ENCODE measurements at places on chromosomes 4 and X.

DNA sequence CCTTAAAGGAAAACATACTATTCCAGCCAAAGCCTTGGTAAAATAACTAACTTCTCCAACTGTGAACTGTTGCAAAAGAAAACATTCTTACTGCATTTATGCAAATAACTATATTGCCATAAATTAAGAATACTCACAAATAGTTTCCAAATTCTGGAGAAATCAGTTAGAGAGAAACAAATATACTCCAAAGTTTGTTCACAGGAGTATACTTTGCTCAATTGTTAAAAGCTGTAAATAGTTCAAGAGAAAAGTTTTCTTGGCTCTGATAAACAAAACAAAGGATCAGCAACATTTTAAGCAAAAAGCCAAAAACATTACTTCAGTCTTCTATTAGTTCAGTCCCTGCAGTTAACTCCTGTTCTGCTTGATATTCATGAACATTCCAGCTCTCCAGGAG, 83.0 kb downstream of the EIF4E start:
- peak; percentile 2 for DNase-seq

- peak; percentile 45 for DNase-seq
Observed at GRCh38 chr4:13543839-13544605, at the start of gene NKX3-2. Gene NKX3-2 (minus strand): TSS chr4:13544508. CDS start chr4:13544414, 94 bp downstream.

DNA sequence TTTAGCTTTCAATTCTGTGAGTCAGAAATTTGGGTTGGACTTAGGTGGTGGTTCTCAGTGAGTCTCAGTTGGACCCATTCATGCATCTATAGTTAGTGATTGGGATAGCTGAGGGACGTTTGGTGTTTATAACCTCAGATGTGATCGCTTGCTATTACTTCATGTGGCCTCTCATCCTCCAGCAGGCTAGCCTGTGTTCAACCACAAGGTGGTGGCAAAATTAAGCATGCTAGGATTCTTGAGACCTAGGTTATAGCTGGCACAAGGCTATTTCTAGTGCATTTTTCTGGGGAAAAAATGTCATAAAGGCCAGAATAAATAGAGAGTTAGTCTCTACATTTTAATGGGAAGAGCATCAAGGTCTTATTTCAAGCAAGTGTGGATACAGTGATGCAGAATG, 10.9 kb upstream of the GRPR start:
- no peak for DNase-seq

DNA sequence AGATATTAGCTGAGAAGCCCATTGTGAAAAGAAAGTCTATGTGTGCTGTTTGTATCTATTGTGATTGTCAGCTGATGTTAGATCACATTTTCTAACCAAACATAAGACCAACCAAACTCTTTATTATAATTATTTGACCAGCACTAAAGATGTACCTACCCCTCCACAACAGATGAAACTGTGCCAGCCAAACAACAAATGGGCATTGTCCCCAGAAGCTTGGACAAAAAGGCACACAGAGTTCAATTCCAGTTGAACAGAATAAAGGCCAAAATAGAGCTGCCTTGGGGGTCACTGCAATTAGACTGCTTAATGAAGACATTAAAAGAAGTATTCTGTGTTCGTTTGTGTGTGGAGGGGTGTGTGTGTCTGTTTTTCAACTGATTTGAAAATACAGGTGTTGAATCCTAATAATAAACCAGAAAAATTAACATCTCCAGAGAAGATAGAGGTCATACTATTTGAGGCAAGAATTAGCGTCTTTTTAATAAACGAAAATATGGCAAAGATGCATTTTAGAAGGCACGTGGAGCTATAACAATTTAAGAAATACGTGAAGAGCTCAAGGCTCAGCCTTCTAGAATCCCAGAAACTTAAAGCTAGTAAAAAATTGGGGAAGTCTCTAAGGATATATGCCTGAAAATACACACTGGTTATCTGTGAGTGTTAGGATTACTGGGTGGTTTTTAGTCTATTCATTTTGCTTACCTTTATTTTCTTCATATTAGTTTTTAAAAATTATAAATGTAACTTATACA, 2.2 kb downstream of the SPP1 start:
- DNase-seq = no peak

DNA sequence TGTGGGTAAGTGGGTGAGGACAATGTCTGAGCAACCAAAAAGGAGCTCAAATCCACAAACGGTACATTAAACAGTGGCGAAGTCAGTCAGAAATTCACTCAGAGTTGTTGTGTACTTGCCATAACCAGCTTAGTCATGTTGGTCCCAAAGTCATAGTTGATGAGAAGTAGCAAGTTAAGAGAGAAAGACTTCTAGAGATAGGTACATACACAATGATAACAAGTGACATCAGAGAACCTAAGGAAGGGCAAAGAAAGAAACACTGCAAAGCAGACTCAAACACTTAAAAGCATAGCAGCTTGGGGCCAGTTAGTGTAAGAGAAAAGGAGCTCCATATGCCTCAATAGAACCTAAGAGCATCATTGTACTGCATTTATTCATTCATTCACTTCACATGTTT, 30.2 kb downstream of the DYNLT3 start:
- DNase-seq = no peak

- DNase-seq = no peak
Observed at GRCh38 chrX:24306440-24306839, 7.4 kb downstream of the SUPT20HL2 start.

DNA sequence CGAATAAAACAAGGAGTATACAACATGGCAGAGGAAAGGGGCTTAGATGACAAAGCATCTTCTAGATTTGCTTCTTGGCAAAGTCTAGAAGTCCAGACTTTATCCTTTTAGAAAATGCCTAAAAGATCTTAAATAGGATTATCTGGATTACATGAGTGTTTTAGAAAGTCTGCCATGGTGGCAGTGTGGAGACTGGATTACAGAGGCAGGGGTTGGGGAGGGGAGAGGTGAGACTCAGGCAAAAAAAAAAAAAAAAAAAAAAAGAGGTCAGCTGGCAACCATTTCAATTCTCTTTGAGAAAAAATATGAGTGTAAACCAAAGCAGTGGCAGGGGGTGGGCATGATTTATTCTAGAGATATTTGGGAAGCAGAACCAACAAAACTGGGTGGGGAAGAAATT, 17.4 kb downstream of the ZNF827 start:
- no peak for DNase-seq

DNA sequence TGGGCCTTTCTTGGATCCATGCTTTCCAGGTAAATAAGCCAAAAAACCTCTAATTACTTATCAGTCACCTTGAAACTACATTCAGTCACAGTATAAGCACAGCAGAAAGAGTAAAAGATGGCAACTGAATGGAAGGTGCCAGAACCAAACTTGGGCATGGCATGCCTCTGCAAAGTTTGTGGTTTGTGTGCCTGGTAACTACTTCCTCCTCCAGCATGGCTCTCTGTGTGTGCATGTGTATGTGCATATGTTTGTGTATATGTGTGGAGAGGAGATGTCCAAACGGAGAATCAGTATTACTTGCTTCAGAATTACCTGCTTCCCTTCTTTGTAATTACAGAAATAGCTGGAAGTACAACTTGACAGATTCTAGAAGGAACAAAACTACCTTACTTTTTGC, 67.5 kb downstream of the AGTR2 start:
- DNase-seq = peak; percentile 43

GRCh38 chr4:77471821-77472495, 133.7 kb upstream of the CXCL13 start:
- DNase-seq = no peak

- peak; percentile 1 for DNase-seq
Observed at GRCh38 chr4:47002580-47002979, 9.2 kb upstream of the GABRA4 start.

- peak; percentile 79 for DNase-seq
Observed at GRCh38 chr4:47525154-47525819, 40.2 kb downstream of the ATP10D start.

DNA sequence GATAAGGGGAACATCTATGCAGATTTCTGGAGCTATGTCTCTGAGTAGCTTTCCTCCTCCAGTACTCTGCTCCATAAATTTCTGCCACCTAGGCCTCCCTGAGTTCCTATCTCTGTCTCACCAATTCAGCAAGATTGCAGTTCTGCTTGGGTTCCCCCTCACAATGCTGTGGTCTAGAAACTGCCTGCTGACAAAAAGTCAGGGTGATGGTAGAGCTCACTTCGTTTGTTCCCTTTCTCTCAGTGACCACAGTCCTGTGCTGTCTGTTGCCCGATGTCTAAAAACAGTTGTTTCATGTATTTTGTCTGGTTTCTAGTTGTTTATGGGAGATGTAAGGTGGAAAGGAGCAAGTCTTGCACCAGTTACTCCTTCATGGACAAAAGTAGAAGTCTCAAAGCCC, 41.1 kb downstream of the AMMECR1 start:
- no peak for DNase-seq

GRCh38 chr4:26157541-26157940, 163.3 kb upstream of the RBPJ start:
- no peak for DNase-seq

DNA sequence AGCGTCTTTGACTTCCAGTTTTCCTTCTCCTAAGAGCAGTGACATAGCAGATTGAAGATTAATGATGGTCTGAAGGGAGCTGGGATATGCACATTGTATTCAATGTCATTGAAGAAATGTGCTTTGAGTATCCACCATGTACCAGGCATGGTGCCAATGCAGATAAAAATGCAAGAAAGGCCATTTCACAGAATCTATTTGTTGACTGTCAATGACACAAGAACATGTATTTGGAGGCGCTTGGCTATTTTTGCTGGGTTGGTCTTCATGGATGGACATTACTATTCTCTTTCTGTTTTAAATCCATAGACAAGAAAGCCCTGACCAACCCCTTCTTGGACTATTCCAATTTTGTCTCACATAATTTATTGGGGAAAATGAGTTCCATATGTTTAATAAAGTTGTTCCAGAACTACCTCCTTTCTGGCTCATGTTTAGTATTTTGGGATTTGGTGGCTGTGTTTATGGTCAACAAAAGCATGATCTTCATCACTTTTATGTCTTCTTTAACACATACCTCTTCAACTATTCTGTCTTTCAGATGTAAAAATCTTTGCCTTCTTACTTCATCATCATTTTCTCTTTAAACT, 174.5 kb downstream of the CPE start:
- no peak for DNase-seq

GRCh38 chrX:124910611-124911010, 409.1 kb upstream of the TEX13C start:
- DNase-seq = no peak

DNA sequence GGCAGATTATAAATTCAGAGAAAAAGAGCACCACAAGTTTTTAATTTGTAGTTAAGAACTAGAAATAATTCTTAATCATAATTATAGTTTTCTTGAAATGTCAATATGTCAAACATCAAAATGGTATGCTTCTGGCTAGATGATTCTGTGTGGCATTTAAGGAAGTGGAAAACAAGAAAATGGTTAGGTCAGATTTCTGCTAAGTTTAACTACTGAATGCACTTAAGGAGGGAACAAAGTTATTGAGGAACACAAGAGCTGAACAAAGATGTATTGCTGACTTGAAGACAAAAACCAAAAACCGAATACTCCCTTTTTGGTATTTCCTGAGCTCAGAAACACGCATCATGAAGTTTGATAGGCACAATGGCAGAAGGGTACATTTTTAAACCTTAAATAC, 58.7 kb upstream of the GPR34 start:
- DNase-seq = no peak

DNA sequence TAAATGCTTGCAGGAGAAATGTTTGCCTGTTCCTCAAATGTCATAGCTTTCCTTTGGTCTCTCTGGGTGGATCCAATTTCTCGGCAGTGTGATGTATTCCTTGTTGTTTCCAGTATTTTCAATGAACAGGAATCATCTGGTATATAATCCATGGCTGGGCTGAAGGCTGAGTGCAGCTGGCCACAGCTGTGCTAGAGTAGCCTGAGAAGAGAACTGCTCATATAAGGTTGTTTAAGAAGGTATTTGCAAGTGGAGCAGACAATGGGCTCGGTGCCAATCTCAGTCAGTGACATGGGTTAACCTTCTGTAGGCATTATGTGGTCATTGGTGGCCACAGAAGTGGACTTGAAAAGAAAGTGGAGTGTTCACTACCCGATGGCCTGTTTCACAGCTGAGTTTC, 390.3 kb downstream of the SPRY1 start:
- no peak for DNase-seq

GRCh38 chr4:16129336-16129735, 45.5 kb upstream of the PROM1 start:
- no peak for DNase-seq

DNA sequence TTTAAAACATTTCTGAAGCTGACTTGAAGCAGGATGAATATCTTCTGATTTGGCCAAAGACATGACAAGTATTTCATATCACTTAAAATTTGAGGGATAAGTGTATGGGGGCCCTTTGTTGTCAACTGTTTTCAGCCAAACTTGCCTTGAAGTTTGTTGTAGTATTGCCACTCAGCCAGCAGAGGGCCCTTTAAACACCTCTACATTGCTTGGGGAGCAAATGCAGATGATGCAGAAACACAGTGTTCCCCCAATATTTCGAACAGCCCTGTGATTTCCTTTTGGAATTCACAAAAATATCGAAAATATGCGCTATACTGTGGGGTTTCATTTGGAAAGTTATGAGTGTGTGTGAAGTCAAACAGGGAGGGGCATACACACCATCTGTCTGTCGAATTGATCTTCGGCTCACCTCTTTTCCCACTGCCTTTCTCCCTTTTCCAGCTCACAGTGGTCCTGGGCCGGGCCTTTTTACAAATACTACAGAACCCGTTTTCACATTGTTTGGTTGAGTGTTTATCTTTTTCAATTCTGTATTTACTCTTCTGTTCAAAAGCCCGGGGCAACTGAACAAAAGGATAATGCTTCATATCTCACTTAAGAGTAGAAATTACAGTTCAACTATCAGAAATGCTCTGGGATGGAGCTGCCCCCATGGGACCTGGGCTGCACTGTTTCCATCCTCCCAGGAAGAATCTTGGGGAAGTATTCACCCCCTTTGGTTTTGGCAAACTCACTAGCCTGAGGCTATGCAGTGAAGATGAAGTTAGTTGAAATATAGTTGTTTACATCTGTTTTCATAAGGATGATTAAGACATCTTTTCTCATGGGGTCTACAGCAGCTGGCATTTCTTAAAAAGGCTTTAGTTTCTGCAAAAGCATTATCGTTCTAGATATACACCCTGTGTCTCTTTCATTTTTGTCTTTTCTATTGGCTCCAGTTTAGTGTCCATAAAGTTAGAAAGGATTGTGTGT, 137.6 kb downstream of the EGF start:
- DNase-seq = peak; percentile 21

- DNase-seq = no peak
Observed at GRCh38 chr4:182494103-182494502, 250.9 kb downstream of the TENM3 start.

DNA sequence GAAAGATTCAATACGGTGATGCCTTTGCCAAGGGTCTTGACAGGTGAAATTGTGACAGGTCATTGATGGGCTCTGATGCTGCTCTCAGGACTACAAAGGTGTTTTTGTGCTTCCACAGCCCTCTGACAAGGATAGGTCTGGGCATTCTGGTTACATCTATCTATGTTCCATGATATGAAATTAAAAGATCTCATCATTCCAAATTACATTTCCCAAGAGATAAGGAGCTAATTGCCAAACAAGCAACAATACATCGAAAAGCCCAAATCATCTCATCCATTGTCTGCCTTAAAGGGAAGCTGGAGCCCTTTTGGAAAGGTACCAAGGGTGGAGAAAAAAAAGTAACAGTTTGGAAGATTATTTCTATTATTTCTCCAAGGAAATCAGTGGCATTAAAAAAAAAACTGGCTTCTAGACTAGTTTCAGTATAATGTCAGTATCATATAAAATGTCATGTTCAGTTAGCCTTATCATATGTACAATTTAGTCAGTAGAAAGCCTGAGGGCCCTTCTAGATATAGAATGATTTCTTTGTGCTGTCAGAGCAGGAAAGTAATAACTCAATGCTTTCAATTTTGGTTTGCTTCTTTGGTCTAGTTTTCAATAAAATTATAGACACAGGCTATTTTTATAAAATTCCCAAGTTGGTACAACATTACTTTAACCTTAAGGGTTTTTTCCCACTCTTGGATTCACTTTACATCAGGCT, 224.5 kb upstream of the GPRIN3 start:
- DNase-seq = no peak
